ENCODE measurements at places on chromosomes 7 and 10. TPM values are rescaled to one million over a fixed set of nuclear protein-coding genes. Genes with fewer than 3 reads are reported as not detected.

GRCh38 chr7:54111814-54112511, 430.2 kb upstream of the VSTM2A start:
- no peak for DNase-seq

DNA sequence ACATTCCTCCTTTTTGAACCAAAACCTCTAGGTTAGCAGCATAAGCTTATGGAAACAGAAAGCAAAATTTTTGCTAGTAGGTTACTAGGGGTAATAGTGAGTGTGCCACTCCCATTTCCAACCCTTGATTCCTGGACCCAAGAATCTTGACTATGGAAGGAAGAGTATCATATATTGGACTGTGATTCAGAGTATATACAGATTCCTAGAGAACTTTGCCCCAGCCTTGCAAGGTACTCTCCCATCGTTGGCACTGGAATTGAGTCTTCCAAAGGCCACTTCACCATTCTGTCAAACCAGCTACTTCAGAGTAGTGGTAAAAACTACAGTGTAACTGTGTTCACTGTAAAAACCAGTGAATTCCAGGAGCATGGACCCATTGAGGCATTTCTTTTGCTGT, 69.4 kb downstream of the LRRC17 start:
- DNase-seq, result no peak

- DNase-seq, result no peak
These were observed 11.5 kb downstream of the LIPJ start for GRCh38 chr10:88598055-88598454.

DNA sequence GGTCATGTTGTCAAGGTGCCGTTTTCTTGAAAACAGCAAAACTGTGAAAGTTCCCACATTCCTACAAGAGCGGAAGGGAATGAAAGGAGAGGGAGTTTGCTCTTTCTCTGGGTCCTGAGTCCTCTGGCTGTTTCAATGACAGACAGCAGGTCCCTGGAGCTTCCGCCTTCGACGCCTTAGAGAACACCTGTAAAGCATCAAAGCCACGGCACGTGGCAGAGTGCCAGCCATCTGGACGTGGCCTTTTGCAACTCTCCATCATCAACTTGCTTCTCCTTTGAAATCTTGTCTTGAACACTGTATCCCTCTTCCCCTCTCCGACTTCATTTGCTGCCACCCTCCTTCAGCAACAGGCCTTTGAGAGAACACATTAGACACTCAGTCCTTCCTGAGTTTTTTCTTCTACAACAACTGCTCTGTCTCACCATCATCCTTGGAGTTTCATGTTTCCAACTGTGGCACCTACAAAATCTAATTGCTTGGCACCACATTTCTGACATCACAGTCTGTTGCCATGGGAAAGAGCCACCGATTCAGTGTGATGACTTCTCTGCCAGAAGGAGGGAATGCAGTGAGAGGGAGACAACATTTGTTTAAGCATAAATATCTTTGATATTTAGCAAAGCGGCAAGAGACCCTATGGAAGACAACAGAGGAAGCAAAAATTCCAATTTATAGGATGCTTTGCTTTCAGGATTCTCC, 204.9 kb upstream of the PTER start:
- no peak for DNase-seq

DNA sequence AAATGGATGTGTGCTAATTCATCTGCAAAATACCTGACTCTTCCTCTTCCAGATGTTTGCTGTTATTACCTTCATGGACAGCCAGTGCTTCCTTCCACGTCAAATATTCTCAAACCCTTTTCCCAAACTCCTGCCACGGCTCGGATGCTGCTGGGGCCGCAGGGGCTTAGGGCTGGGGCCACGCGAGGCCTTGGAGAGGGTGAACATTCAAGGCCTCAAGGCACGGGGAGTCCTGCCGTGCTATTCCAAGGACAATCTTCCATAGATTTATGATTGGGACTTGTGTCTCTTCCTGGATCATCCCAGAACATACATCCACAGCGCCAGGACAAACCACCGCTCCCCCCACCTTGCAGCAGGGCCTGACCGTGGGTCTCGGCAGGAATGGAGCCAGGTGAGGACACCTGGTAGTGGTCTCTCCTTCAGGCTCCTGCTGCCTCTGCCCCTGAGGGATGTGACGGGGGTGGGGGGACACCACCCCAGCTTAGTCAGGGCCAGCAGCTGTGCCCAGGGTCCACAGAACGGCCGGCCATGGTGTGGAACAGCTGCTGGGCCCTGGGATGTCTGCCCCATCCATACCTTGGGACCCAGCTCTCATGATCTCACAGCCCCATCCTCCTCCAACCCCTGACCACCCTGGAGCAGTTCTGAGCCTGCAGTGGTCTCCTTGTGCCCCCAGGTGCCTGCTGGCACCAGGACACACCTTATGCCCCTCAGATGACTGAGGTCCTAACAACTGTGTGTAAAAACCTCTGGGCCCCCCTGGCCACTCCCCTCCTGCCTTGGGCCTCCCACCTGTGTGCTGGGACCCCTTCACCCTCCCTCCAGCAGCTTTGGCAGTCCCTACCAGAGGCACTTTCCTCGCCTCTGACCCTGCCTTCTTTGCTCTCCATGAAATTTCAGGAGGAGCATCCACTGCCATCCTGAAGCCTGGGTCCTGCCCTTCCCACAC, 16.7 kb downstream of the VIPR2 start:
- no peak for DNase-seq

- DNase-seq, result no peak
These were observed 75.0 kb downstream of the APBB1IP start for GRCh38 chr10:26513101-26513500.

DNA sequence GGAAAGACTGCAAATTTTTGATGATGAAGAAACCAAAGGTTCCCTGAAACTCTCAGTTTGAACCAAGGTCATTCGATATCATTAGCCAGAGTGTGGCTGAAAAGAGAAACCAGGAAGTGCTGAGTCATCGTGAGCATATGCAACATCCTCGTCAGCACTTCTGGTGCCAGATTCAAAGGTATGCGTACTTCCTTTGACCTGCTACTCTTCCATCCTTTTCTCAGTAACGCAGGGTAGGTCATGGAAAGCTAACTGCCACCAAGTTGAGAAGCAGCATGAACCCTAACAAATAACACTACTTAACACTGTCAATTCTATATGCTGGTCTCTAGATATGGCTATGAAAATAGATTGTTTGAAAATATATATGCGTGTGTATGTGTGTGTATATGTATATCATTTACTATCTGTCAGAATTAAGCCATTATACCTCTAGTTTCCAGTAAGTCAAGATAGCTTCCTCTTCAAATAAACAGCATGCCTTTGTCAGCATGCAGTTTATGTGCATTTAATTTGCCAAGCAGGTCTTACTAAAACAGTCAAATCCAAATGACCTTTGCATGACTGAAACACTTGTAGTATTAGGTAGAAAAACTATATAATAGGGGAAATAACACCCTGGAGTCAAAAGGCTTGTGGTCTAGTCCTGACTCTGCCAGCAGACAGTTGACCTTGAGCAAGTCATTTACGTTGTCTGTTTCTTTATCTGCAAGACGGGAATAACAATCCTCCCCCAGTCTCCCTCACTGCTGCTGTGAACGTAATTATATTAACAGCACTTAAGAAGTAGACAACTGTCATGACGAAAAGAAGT, 26.4 kb downstream of the CDK6 start:
- DNase-seq, result peak; percentile 71

- no peak for DNase-seq
These were observed 25.5 kb upstream of the C10orf67 start for GRCh38 chr10:23370106-23370505.

DNA sequence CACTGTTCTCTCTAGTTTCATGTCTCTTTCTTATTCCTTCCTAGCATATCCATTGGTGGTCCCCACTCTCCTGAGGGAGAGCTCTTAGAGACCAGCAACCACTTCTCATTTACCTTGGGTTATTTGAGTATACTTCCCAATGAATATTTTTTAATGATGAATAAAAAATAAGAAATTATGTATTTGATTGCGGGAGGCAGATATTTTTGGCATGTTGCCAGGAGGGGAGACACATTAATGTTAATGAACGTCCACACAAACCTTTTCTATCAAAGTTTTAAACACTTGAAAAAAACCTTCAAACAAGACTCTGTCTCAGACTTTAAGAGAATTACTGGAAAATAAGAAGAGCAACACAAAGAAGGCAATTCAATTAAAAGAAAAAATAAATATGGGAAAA, 260.6 kb upstream of the MAGI2 start:
- no peak for DNase-seq

DNA sequence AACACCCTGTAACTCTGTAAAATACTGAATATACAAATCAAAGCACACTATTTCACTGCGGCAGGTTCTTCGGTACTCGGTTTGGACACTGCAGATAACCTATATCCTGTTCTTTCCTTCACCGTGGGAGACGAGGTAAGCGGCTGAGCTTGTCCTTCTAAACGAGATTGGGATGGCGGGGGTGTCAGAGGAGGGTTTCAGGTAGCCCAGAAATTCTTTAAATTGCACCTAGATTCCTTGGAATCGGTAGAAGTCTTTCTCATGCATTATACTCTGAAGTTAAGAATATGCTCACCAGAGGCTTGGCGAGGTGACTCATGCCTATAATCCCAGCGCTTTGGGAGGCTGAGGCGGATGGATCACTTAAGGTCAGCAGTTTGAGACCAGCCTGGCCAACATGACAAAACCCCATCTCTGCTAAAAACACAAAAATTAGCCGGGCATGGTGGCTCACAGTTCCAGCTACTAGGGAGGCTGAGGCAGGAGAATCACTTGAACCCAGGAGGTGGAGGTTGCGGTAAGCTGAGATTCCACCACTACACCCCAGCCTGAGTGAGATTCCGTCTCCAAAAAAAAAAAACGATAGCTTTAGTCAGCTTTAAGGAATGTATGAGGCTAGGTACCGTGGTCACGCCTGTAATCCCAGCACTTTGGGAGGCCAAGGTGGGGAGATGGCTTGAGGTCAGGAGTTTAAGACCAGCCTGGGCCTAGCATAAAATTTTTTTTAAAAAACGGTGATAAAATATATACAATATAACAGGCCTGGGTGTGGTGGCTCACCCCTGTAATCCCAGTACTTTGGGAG, 10.1 kb upstream of the LAT2 start:
- DNase-seq, result peak; percentile 57

DNA sequence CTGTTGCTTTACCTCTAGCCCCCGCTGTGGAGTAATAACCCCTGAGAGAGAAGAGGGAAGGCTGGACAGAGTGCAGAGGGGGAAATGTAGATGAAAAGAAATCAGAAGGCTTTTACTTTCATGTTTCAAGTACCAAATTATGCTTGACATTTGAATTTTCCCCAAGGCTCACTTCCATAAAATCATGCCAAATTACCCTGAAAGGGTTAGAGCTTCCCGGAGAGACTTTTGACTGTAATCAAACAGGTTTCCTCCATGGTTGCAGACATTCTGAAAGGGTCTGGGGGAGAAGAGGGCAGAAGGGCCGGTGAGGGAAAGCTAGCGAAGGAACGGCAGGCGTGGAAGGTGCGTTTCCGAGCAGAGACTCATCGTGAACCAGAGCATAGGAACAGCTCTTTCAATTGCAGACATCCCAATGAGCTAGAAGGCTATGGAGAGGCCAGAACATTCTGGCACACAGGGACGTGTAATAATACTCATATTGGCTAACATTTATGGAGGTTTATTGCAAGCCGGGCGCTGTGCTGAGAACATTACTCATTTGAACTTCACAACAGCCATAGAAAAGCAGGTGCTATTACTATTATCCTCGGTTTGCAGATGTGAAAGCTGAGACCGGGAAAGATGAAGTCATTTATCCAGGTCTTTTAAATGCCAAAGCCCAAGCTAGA, 620.8 kb upstream of the AUTS2 start:
- DNase-seq, result no peak

DNA sequence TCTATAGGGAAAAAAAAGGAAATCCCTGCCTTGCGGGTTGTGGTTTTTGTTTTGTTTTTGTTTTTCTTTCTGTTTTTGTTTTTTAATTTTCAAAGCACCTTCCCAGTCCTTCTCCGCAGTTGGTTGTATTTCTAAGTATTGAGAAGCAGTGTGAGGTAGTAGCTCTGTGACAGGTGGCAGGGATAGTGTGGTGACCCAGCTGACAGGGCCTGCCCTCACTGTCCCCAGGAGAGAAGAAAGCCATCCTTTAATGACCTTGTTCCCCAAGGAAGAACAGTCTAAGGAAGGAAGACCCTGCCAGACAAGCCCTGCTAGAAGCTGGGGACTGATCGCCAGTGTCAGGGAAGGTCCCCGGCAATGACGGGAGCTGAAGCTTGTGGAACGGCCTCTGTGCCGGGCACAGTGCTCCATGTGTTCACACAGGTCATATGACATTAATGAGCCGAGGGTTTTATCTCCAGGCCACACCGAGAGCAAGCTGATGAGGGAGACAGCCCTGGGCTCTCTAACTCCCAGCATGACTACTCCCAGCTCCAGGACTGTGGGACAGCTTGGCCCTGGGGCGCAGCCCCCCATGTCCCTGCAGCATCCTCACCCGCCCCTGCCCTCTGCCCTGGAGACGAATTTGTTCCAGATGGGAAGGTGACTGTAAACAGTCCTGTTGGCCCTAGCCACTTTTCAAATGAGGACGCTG, 69.0 kb upstream of the LRRC18 start:
- DNase-seq, result no peak

DNA sequence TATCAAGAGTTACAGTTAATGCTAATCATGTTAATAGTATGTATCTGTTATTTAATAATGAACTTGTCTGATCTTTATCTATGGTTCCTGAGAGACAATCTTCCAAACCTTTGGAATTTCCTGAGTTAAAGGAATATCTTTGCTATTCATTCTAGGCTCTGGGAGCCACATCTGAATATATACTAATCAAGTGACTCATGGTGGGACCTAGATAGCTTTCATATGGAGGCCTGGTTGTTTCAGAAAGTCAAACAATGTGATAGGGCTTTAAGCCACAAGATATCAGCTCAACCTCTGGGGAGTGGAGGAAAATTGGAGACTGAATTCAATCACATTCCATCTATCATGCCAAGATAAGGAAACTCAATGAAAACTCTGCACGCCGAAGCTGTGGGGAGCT, 746.4 kb downstream of the TNS3 start:
- no peak for DNase-seq

DNA sequence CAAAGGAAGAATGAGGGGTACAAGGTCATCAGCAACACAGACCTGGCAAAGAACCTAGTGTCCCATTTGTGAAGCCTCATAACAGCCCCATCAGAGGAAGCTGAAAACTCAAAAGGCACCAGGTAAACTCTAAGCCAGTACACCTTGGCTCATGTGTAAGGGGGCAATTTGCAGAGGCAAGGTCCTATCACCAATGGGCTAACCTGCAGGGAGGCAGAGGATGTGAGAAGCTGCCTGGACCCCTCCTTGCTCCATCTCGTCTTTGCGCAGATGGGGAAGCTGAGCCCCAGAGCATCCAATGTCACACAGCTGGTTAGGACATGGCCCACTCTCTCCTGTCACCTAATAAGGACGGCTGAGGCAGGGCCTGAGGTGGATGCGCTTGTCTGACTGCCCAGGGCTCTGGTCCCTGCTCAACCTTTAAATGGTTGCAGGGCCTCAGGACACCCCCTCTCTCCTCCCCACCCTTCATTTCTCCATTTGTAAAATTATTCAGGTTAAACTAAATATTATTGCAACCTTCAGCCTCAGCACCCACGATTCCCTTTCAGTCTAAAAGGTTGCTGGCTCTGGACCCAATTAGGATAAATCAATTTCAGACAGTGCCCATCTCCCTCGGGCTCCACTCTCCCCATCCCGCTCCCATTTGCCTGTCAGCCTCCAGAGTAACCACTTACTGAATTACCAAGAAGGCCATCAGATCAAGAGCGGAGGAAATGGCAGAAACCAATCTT, 135.3 kb downstream of the OAT start:
- DNase-seq, result no peak

The ENTPD1 gene
- not detected for total RNA-seq

The CCAR1 gene
- 55.2 TPM for total RNA-seq

The SDK1 gene
- 8.7 TPM for total RNA-seq

The CPA2 gene
- total RNA-seq, result not detected

The STK31 gene
- total RNA-seq, result 0.06 TPM

The DYNC1I1 gene
- 3.9 TPM for total RNA-seq

The NPS gene
- total RNA-seq, result not detected

The PITX3 gene
- total RNA-seq, result not detected

The CRYGN gene
- total RNA-seq, result not detected

Measured in SJSA1 (cell line).